ENCODE measurements at places on chromosomes 3 and 15. TPM values are rescaled to one million over a fixed set of nuclear protein-coding genes. Genes with fewer than 3 reads are reported as not detected.

The PYGO1 gene
- 32.2 TPM for total RNA-seq

GRCh38 chr15:66766282-66767230 lies 64.5 kb downstream of the SMAD6 start:
- DNase-seq: no peak

The RTP3 gene
- not detected for total RNA-seq

GRCh38 chr3:127799476-127800222 lies 22.7 kb downstream of the MGLL start:
- DNase-seq: no peak

- DNase-seq: no peak
Measured at GRCh38 chr15:98881526-98882520, 125.8 kb downstream of the PGPEP1L start.

GRCh38 chr3:9173445-9173844 lies 76.0 kb downstream of the SRGAP3 start:
- no peak for DNase-seq

GRCh38 chr3:134004841-134005240 lies 24.9 kb downstream of the SLCO2A1 start:
- DNase-seq: no peak

DNA sequence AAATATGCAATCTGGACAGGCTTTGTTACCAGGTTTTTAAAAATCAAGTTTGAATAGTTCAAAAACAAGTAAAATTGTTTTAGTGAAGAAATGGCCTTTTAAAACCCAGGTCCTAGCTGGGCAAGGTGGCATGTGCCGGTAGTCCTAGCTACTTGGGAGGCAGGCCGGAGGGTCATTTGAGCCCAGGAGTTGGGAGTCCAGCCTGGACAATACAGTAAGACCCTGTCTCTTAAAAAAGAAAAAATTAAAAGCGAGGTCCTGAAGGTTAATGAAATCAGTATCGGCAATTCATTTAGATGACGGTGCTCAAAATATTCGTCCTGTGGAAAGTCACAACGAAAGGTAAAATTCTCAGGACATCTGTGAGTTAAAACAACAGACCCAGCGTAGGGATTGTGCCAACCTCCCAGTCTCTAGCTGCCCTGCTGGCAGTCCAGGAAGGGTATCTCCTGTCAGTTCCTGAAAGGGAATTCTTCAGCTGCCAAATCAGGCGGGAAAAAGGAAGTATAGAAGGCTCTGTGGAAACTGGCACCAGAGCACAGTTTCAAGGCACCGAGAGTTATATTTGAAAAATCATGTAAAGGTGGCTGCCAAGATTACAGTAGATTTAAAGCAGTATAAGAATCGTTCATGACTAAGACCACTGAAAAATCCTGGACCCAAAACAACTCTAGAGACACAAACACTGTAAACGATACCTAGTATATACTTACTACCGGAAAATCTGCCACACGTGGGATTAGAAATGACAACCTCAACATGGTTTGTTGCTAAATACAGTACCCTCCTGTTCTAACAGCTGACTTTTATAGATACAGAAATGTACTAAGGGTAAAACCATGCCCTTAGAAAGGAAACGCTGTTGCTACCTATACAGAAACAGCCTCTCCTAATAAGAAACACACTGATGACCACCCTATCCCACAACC lies 1.2 kb upstream of the ABHD17C start:
- DNase-seq: no peak

The USP4 gene
- total RNA-seq: 41.5 TPM

- no peak for DNase-seq
Measured at GRCh38 chr3:117128133-117128532, 418.6 kb downstream of the TUSC7 start.

The AMOTL2 gene
- total RNA-seq: 55.6 TPM

The SERPINI2 gene
- total RNA-seq: 0.86 TPM

The TMEM115 gene
- 39.2 TPM for total RNA-seq

GRCh38 chr15:36090286-36090946 lies 489.0 kb upstream of the CDIN1 start:
- DNase-seq: no peak

The STRC gene
- 0.19 TPM for total RNA-seq

GRCh38 chr15:49082960-49083359 lies 36.7 kb upstream of the SECISBP2L start:
- no peak for DNase-seq

DNA sequence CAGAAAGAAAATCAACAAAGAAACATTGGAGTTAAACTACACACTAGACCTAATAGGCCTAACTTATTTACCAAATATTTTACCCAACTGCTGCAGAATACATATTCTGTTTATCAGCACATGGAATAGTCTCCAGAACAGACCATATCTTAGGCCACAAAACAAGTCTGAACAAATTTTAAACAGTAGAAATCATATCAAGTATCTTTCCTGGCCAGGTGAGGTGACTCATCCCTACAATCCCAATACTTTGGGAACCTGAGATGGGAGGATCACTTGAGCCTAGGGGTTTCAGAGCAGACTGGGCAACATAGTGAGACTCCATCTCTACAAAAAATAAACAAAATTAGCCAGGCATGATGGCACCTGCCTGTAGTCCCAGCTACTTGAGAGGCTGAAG lies 18.1 kb upstream of the KPNA4 start:
- DNase-seq: no peak

- no peak for DNase-seq
Measured at GRCh38 chr15:75200765-75201615, 692 bp upstream of the C15orf39 start.

GRCh38 chr3:141334627-141335250 lies 33.6 kb upstream of the ZBTB38 start:
- DNase-seq: no peak

The SNAP23 gene
- 59.2 TPM for total RNA-seq

The PDZRN3 gene
- total RNA-seq: 12.2 TPM

The DVL3 gene
- total RNA-seq: 93.8 TPM

The STAC gene
- 0.93 TPM for total RNA-seq

The RHO gene
- total RNA-seq: not detected

DNA sequence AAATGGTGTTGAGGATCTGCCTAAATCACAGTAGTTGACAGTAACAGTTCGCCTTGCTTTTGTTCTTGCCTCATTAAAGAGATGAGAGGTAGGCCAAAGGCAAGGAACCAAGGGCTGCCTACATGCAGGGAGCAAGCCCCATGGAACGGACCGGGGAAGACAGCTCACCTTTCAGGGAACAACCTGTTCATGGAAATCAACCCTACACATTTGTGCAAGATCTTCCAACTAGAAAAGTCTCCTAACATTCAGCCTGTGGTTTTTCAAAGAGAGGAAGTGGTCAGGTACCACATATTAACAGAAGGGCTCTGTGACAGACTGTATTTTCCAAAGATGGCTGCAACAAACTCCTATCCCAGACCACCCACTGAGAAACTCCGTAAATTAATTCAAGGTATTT lies 1031.8 kb upstream of the NR2F2 start:
- DNase-seq: no peak

- DNase-seq: no peak
Measured at GRCh38 chr15:85755471-85755870, 39.3 kb downstream of the KLHL25 start.

DNA sequence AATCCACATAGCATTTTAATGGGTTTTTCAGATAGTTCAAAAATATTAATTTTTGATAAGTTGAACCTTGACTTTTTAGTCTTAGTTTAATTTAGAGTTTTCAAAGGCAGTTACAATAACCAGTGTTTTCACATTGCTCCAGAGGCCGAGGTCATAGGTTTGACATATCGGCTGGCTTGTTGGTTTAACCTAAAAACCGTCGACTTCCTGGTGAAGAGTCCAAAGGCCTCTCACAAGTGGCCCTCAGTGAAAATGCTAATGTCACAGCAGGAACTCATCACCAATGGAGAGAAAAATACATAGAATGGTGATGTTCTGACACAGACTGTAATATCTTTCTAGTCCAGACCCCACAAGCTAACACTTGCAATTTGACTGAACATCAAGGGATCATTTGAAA lies 642.3 kb downstream of the PLOD2 start:
- DNase-seq: no peak

The TJP1 gene
- 90.6 TPM for total RNA-seq

GRCh38 chr3:115551016-115551415 lies 72.3 kb upstream of the GAP43 start:
- DNase-seq: no peak

GRCh38 chr3:12442654-12443501 lies 41.4 kb upstream of the TSEN2 start:
- DNase-seq: no peak

The KBTBD13 gene
- total RNA-seq: not detected

GRCh38 chr3:47225310-47225906 lies 57.2 kb downstream of the KIF9 start:
- DNase-seq: no peak

The RFX7 gene
- 61.2 TPM for total RNA-seq

DNA sequence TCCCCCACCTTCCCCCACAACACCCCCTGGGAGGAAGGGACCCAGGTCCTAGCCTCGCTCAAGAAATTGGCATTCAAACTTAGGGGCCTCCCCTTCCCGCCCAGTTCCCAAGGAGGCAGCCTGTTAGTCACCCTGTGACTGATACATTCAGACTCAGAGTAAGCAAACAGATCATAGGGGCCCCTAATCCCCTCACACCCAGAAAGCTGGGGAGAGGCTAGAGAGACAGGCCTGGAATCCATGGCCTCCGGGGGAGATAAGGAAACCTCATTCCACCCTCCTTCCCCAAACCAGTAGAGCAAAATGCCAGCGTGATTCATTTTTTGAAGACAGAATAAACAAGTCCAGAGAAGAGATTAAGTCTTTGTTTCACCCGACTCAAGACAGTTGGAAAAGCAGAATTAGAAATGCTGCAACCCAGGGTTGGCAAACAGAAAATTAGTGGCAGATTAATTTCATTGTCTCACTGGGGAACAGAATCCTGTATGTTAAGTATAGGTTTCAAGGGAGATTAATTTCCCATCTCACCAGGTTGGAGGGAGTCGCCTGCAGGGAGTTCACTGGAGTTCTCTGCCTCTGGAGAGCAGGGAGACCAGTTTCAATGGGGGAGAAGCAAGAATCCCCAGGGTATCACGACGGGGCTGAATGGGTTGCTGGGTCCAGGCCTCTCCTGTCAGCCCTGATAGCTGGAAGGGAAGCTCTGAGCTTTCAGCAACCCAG lies 268.3 kb downstream of the UACA start:
- DNase-seq: no peak

The RARRES1 gene
- 2.5 TPM for total RNA-seq

DNA sequence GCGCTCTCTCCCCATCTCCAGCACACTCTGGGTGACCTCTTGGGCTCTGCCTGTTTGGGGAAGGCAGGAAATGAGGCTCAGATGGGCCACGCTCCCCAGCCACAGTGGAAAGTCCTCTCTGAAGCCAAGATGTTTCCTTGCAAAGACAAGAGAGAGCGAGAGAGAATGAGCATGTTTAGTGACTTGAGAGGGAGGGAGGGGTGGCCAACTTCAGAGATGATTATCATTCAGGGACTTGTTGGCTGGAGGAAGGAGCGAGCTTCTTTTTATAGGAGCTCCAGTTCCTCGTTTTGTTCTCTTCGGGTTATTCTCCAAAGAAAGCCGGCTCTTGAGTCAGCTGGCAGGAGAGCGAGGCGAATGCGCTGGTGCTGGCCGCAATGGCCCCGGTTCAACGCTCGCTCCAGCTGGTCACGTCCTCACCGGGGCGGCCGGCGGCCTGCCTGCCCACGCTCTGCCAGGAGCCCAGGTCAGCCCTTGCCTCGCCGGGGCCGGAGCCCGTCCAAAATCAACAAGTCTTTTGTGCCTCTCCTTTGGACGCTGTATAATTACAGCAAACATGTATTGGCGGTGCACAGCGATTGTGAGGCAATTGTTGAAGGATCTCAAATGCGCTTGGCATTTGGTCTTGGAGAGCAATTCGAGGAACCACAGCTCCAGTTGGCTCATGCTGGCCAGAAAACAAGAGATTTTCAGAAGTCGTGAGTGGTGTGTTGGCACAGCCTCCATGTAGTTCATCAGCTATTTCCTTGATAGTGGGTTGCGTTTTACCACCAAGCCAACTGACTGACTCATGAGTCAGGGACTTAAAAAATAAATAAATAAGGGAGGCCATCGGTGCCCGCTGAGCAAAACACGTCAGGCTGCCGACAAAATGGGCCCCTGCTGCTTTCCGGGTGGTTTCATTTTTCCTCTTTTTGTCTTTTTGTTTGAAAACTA lies 288.6 kb downstream of the UACA start:
- DNase-seq: no peak

GRCh38 chr15:80849308-80849707 lies 70.1 kb downstream of the CEMIP start:
- DNase-seq: no peak

GRCh38 chr3:161940621-161940965 lies 444.0 kb downstream of the OTOL1 start:
- DNase-seq: no peak

DNA sequence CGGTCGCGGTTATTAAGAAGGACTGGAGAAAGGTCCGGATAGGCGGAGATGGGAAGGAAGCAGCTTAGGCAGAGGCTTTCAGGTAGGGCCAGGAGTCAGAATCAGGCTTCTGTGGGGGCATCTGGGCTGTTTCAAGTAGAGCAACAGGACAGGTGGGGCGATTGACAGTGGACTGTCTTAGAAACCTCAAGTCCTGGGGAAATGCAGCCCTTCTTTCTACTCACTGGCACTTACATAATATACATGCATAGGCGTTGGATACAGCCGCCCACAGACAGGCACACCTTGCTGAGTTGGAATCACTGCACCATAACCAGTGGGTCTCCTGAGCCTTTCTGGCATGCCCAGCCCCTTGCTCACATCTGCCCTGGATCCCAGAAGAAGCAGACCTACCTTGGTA lies 730 bp downstream of the MYD88 start:
- DNase-seq: no peak

DNA sequence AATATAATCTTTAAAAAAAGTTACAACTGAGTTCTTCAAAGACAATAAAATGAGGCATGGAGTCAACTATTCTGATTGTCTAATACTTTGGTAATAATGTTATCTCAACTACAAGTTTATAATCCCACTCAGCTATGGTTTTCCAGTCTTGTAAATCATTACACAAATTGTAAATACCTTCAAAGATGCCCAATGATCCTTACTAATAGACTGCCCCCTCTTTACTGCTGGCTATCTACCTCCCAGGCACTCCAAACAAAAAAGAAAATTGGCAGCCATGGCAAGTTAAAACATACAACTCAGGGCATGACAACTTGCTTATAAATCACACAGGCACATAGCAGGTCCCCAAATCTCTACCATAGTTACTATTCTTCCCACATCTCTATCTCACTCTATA lies 58.5 kb downstream of the ZNF280D start:
- DNase-seq: no peak

DNA sequence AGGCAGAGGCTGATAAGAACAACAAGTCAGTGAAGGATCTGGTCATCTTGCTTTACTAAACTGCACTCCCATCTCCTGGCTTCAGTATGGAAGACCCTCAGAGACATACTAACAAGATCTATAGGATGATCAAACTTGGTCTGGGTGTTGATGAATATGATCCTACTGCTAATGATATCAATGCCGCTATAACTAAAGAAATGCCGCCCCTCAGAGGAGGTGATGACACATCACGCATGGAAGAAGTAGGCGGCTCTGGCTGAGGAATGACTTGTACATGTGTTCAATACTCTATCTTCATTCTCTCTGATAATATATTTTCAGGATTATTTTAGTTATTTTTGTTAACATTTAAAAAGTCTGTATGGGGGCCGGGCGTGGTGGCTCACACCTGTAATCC lies 17.5 kb upstream of the EIF2B5 start:
- DNase-seq: no peak

- no peak for DNase-seq
Measured at GRCh38 chr15:63194880-63195568, 5.6 kb downstream of the RAB8B start.

- DNase-seq: no peak
Measured at GRCh38 chr3:47491186-47491585, 15.4 kb upstream of the SCAP start.

The TEX55 gene
- total RNA-seq: not detected
